AG08395 (cell line): ENCODE measurements at places on chromosomes 5 and 9.

DNA sequence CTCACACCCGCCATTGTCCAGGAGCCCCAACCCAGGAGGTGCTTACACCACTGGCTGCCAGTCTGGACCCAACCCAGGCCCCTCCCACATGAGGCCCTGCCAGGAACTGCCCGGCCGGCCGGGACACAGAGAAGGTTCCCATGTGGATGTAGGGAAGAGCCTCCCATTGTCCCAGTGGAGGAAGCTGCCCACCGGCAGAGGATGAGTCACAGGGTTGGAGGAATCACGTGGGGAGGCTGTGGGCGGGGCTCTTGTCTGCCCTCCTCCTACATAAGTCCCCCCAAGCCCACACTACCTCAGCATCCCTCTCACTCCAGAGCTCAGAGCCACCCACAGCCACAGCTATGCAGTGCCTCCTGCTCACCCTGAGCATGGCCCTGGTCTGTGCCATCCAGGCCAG, 26.1 kb downstream of the PAEP start:
- DNase-seq = no peak

GRCh38 chr9:68545033-68545705, 4.5 kb upstream of the TMEM252 start:
- DNase-seq = no peak

- DNase-seq = no peak
These were observed 8.8 kb upstream of the BARX1 start for GRCh38 chr9:93963969-93964368.

GRCh38 chr5:169648725-169649310, 11.7 kb downstream of the DOCK2 start:
- DNase-seq = no peak
